Naive thymus-derived CD4-positive, alpha-beta T cell (primary cell): ENCODE measurements at places on chromosomes 5 and 9.

- no peak for DNase-seq
These were observed 47.9 kb downstream of the MFAP3 start for GRCh38 chr5:154086641-154087040.

DNA sequence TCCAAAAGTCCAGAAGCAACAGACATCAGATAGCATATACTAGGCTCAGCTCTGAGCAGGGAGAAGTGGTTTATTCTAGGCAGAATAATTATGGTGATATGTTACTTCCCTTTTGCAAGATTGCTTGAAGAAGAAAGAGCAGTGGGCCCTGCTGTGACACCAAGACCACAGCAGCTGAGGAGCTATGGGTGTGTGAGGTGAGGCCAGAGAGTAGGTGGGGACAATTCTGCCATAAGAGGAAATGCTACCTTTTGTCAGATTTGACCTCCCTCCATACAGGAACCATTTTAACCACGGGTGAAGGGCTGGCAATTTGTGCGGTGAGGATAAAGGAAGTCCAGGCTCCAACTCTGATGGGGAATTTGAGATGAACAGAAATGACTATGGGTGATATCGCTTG, 51.3 kb downstream of the TNFSF15 start:
- DNase-seq: no peak

DNA sequence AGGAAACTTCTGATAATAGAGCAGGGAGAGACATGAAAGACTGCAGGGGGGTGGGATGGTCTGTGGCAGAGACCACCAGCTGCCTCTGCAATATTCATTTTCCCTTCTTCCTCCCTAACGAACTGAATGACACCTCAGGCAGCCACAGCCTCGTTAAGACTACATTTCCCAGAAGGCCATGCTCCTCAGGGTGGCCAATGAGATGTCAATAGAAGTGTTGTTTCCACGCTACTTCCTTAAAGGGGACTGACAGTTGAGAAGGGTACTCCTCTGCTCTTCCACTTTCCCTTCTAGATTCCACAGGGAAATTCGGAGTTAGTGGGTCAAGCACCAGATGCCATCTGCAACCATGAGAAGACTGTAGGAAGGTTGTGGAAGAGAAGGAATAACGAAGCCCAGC, 52.0 kb upstream of the DAPK1 start:
- DNase-seq: no peak

- no peak for DNase-seq
These were observed 7.8 kb upstream of the KCNIP1 start for GRCh38 chr5:170495825-170496661.

GRCh38 chr5:150589862-150590601, 50.4 kb upstream of the SYNPO start:
- DNase-seq: no peak

DNA sequence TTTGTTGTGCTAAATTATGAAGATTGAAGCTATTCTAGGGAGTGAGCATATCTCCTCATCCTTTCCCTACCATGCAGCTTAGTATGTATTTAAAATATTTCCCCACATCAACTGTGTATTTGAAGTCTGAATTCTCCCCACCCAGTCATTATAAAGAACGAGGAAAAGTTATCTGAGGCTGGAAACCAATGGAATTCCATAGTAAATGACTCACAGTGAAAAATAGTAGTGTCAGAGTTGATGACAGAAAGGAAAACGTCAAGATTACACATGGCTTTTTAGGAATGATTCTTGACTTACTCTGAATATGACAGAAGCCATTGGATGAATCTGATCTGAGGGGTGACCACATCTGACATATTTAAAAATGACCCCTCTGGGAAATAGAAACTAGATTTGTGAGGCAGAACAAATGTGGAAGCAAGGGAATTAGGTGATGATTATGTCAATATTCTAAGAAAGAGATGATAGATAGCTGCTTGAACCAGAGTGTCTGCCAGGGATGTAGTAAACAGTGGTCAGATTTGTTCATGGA, 1768.9 kb upstream of the CDH9 start:
- no peak for DNase-seq

DNA sequence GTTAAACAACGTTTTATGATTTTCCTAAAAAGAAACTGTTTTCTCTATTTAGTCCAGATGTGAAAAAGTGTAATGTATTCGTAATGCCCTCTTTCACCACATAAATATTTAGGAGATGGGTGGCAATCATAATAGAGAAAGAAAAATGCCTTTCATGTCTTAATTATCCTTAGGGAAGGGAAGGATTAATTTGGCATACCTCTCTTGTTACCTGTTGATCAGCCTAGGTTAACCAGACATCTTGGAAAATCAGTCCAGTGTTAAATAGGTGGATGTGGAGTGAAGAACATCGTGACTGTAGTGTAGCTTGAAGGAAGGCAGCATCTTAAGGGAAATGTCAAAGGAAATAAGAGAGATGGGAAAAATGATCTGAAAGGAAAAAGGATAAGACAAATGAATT, 76.2 kb downstream of the NNT start:
- DNase-seq: no peak

DNA sequence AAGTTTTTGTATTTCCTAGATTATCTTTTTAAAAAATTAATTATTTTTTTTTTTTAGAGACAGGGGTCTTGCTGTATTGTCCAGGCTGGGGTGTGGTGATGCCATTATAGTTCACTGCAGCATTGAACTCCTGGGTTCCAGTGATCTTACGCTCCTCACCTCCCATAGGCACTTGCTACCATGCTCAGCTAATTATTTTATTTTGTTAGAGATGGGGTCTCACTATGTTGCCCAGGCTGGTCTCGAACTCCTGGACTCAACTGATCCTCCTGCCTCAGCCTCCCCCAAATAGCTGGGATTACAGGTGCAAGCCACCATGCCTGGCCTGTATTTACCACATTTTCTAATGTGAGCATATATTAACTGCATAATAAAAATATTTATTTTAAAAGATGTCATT, 274.5 kb downstream of the RFX3 start:
- DNase-seq: no peak

GRCh38 chr5:81626524-81626923, 124.4 kb downstream of the SSBP2 start:
- no peak for DNase-seq
